Stimulated activated CD8-positive, alpha-beta memory T cell treated with anti-CD3 and anti-CD28 coated beads, Interleukin-12 subunit alpha, Interleukin-12 subunit beta, amount 100 ng/mL, for 4 hours (primary cell): ENCODE measurements at places on chromosomes 7 and 10.

DNA sequence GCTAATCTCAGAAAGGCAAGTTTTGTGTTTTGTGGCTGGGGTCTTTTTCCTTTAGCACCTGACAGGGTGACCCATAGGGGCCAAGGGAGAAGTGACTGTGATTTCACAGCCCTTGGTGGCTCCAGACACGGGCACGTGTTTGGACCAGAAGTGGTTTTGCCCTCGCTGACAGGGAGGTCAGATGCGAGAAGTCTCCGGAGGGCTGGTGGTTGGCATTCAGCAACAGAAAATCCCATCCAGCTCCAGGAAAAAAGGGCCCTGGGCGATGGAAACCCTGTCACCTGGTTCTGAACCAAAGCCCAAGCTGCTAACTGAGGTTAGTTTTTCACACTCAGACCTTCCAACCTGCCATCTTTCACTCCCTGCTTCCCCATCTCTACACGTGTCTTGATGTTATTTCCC is 272.9 kb downstream of the TRIL start:
- DNase-seq = no peak

DNA sequence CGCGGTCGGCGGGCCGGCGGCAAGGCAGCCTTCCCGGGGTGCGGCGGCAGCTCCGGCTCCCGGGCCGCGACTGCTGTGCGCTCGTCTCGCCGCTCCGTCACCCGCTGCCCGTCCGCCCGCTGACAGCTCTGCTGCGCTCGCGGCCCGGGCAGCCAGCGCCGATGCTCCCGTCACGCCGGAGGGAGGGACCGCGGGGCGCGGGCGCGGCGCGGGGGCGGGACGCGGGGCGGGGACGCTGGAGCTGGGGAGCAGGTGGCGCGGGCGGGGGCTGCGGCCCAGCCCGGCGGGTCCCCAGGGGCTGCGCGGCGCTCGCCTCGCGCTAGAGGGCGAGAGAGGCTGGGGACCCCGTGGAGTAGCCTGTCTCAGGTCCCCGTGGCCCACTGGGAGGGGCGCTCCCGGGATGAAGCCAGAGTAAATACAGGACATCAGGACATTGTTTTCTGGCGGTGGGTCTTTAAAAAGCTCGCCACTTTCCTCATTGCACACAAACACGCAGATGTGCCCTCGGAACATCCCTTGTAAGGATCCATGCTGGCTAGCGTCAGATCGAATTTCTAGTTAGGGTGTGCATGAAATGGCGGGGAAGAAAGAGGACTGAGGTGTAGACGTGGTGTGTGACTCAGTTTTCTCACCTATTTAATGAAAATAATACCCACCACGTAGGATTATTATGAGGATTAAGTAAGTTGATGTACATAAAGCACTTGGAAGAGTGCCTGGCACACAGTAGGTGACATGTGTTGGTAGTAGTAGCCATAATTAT is at the start of gene ELAPOR2:
ELAPOR2 (minus strand) TSS at position 130 of the 763 bp plus-strand sequence. CDS start 141 bp downstream, outside the sequence.
- peak; percentile 80 for DNase-seq

GRCh38 chr10:62067560-62067959 is 166.1 kb downstream of the ARID5B start:
- no peak for DNase-seq

DNA sequence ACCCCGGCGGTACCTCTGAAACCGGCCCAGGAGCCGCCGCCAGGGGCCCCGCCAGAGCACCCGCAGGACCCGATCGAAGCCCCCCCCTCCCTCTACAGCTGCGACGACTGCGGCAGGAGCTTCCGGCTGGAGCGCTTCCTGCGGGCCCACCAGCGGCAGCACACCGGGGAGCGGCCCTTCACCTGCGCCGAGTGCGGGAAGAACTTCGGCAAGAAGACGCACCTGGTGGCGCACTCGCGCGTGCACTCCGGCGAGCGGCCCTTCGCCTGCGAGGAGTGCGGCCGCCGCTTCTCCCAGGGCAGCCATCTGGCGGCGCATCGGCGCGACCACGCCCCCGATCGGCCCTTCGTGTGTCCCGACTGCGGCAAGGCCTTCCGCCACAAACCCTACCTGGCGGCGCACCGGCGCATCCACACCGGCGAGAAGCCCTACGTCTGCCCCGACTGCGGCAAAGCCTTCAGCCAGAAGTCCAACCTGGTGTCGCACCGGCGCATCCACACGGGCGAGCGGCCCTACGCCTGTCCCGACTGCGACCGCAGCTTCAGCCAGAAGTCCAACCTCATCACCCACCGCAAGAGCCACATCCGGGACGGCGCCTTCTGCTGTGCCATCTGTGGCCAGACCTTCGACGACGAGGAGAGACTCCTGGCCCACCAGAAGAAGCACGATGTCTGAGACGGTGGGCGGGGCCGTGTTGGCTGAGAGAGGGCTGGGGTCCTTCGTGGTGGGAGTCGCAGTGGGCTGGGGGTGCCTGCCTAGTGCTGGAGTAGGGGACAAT is 3.8 kb downstream of the REPIN1 start:
- no peak for DNase-seq

DNA sequence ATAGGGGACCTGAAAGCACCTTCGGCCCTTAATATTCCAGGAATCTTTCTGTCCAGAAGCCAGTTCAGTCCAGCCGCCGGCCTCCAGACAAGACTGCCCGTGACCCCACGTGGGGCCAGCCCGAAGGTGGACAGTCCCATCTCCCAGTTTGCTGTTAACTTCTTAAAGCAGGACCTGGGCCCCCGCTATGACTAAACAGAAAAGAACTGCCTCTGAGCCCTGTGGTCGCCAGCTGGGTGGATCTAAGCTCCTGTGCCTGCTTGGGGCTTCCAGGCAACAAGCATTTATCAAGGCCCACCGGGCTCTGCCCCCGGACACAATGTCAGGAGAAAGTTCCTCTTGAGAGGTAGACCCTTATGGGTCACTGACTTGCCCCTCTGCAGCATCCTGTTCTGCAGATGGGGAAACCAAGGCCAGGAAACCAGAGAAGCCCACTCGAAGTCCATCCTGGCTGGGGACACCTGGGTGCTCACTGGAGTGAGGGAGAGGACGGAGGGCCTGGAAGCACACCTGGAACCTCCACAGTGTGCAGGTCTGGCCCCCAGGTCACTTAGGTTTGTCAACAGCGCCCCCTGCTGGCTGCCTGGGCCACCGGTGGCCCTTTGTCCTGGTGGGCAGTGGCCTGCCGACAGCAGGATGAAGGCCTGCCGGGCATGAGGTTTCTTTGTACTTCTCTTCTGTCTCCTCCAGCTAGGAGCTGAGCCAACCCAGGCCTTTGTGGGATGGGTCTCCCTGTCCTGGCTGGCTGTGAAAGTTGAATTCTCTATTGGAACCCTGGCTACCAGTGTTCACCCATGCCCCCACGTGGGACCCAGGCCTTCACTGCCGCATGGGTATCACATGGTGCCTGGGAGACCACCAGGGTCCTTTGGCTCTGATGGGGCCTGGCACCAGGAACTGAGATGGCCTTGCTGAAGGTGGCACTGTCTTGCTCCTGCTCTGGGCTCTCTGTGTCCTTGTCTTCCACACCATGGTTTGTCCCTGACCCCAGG is 128.0 kb downstream of the ZMIZ1 start:
- DNase-seq = peak; percentile 45

GRCh38 chr7:85882335-85882734 is 695.5 kb upstream of the SEMA3D start:
- DNase-seq = no peak

DNA sequence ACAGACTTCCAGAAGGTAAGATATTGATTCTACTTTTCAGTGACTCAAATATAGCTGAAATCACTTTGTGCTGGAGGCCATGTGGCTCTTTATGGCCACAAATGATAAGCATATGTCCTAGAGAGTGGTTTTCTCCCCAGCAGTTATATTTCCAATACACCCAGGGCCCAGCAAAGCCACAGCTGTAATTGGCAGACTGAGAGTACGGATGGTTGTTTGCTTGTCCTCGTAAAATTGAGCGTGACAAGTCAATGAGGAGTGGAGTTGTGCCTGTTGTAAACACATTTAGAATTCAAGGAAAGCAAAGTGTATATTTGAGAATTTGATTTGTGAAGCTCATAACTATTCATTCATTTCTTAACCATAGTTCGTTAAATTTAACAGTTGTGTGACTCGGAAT is 201.8 kb downstream of the LHFPL3 start:
- no peak for DNase-seq

DNA sequence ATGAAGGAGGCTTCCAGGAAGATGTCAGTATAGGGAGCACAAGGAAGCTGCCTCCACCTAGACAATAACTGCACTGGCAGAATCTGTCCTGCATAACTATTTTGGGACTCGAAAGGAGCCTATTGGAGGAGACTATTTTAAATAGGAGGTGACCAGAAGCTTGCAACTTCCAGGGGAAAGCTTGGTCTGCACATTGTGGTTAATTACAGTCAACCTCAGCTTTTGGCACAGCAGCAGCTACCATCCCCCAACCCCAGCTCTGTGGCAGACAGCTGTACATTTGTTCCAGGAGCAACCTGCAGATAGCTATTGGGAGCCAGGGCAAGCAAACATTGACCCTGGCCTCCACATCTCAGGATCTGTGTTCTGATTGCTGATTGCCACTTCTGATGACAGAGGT is 46.3 kb upstream of the NANOS1 start:
- no peak for DNase-seq

GRCh38 chr7:36215457-36215765 is 62.4 kb downstream of the EEPD1 start:
- DNase-seq = no peak
